Activated T-cell treated with anti-CD3 and anti-CD28 coated beads for 24 hours (primary cell): ENCODE measurements at places on chromosomes 12 and 14.

DNA sequence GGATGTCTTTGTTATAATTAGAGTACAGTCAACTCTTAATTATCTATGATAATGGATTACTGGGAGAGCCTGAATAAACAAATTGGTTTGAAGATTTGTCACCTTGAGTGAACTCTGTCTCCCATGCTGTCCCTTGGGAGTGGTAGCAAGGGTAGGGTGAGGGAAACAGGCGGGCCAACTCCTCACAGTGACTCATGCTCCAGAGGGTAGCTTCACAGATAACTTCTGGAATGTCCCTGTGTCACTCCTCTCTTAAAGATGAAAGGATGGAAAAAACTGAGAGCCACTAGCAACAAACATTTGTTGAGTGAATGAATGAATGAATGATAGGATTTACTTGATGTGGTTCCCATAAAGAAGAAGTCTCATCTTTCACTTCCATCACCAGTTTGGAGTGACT is 53.5 kb downstream of the RASSF9 start:
- no peak for DNase-seq

DNA sequence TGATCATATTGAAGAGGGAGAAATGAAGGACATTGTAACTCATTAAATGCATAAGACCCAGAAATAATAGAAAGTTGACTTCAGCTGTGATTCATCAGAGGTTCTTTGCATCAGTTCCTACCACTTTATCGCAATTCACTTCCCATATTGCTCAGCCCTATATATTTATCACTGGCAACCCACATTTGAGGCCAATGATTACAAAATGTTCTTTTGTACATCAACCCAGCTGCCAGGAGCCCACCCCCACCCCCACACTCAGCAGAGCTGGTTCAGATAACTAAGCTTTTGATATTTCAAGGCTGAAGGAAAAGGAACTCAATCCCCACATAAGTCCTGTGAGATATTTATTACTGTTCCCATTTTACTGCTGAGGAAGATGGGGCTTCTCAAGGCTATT is 51.2 kb upstream of the TMPO start:
- DNase-seq, result no peak

DNA sequence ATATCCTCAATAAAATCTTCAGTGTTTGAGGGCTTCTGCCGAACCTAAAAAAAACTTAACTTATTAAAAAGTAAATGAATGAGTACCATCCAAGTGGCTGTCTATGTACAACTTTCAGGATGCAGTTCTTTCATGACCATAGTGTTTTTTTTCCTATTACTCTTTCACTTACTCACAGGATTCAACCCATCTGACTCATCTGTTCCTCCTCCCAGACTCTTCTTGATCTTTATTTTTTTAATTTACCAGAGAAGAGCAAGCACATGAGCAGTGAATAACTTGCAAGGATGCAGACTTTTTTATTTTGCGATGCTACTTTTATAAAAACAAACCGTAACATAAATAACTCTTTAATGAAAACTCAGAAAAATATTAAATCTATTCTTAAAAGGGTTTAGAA is 24.5 kb downstream of the RECQL start:
- no peak for DNase-seq

DNA sequence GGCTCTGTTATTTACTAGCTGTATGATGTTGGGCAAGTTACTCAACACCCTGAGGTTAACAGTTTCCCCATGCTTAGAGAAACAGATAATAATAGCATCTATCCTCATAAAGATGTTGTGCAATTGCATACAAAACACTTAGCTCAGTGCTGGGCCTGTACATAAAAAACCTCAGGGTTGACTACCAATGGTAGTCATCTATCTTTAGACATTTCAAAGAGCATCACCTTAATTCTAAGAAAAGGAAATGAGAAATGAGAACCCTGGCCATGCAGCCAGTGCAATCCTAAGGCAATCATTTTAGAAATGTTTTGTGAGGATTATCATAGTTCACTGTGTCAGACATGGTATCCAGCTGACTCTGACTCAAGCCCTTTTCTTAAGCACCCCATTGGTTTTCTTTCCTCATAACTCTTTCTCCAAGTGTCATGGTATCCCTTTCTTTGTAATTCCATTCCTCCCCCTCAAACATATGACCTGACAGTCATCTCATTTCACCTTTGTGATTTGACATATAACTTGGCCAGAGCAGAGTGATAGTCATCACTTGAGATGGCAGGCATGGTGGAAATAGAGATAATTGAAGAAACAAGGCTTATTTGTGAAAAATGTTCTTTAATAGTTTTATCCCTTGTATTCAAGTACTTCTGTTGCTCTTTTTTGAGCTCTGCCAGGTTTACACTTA is 29.5 kb upstream of the OSBPL8 start:
- DNase-seq, result no peak

GRCh38 chr12:19546027-19546426 is 106.7 kb downstream of the AEBP2 start:
- no peak for DNase-seq
